A549 treated with ZK216348 at 1 μM for 4 hours (cell line): ENCODE measurements at places on chromosomes 11 and 22. TPM values are rescaled to one million over a fixed set of nuclear protein-coding genes. Genes with fewer than 3 reads are reported as not detected.

JAML gene
- not detected in 5 replicates for total RNA-seq

RASGRP2 gene
- 0.76 to 1.0 TPM (median 0.88 TPM) in 5 replicates for total RNA-seq

DLG2 gene
- 0.15 to 0.26 TPM (median 0.20 TPM) in 5 replicates for total RNA-seq

FOSL1 gene
- 132 to 214 TPM (median 155 TPM) in 5 replicates for total RNA-seq

AKIP1 gene
- 39.4 to 45.1 TPM (median 40.5 TPM) in 5 replicates for total RNA-seq

LAMTOR1 gene
- 117 to 162 TPM (median 141 TPM) in 5 replicates for total RNA-seq

LRP4 gene
- total RNA-seq, result 6.0 to 8.5 TPM (median 7.6 TPM) in 5 replicates

OR6M1 gene
- total RNA-seq, result not detected in 5 replicates

POU2AF1 gene
- not detected in 5 replicates for total RNA-seq

CRYBB1 gene
- total RNA-seq, result not detected in 5 replicates
